Activated B cell treated with CpG ODN at 0.5 μM for 24 hours (primary cell): ENCODE measurements at places on chromosomes 13 and 19. TPM values are rescaled to one million over a fixed set of nuclear protein-coding genes. Genes with fewer than 3 reads are reported as not detected.

DNA sequence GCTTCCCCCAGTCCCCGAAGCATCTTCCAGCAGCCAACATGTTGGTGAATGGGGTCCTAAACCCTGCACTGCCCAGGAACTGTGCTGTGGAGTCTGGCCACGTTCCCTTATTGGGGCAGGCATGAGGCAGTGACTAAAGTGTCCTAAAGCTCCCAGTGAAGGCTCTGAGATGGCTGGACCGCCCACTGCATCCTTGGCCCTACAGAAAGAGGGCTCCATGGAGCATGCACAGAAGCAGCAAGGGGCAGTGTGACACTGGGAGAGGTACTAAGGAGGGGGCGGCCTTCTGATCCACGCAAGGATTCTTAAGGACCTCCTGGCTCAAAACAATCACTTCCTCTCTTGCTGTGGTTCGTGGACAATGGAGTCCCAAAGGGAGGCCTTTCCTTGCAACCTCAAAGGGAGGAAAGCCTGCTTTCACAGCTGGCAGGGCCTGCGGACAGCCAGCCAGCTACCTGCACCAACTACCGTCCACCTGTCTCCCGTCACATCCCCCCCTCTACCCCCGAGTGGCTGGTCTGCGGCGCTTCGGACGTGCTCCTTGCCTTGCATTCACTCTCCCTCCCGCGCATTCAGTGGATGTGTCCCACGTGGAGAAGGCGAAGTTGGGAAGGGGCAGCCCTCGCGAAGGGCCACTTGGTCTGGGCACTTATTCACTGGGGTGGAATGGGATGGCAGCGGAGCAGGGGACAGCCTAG is 63.9 kb upstream of the STARD13 start:
- no peak for DNase-seq

DNA sequence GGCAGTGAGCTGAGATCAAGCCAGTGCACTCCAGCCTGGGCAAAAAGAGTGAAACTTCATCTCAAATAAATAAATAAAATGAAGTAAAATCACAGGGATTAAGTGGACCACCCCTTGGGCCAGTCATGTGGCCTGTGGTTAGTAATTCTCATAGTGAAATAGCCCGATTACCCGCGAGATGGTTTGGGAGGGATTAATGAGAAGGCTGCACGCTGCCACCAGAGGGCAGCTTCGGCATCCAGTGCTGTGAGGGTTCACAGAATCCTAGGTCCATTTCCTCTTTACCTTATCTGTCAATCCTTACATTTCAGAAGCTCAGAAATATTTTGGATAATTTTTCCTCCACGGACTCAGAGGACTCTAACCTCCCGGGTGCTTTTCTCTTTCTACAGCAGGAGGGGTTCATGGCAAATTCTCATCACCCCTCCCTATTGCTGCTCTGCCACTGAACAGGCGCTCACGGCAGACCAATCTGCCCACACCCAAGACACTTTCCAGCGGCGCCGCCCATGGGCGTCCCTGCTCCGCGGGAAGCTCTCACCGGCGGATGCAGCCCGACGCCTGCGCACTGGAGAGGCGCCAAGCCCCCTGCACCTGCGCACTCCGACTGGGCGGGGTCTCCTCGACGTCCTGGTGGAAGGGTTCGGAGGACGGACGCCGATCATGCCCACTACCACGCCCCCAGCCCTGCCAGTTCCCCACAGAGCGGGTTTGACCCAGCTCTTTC is 11.0 kb downstream of the ZNF835 start:
- no peak for DNase-seq

DNA sequence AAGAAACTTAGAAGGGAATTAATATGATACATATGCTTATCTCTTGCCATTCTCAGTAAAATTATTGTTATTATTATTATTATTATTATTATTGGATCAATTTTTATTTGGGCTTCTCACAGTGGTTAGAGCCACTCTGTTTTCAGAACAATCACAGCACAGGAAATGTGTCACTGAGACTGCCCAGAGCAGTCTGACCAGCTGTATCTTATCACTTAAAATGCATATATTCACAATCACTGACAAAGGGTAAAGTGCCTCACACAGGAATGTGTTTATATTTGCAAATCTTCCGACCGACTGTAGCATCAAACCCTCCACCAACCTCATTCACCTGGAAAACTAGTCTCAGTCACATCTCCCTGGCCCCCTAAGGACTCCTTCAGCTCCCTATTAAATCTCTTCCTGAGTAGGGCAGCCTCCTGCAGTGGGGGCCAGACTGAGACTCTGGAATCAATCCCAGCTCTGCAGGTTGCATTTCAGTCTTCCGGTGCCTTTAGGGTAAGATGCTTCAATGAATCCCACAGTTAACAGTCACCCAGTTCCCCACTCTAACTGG is 738.3 kb upstream of the SLITRK5 start:
- DNase-seq = no peak

DNA sequence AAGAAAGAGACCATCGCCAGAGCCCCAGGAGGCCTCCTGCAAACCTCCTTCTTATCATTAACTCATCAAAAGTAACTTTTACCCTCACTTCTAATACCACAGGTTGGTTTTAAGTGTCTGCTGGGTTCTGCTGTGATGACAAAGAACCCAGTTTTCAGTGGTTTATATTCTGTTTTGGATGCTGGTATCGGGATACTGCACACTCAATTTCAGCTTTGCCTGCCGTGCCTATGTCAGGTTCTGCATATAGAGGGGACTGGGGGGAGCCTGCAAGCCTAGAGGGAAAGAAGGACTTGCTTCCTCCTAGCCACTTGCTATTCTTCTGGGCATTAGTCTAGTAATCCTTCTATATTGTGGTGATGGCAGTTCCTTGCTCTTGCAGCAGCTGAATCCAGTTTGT is 242.4 kb downstream of the KCNRG start:
- DNase-seq = no peak

GRCh38 chr13:112252804-112253590 is 123.2 kb upstream of the SPACA7 start:
- no peak for DNase-seq

- DNase-seq = no peak
Observed at GRCh38 chr19:31270897-31271296, 78.3 kb downstream of the TSHZ3 start.

DNA sequence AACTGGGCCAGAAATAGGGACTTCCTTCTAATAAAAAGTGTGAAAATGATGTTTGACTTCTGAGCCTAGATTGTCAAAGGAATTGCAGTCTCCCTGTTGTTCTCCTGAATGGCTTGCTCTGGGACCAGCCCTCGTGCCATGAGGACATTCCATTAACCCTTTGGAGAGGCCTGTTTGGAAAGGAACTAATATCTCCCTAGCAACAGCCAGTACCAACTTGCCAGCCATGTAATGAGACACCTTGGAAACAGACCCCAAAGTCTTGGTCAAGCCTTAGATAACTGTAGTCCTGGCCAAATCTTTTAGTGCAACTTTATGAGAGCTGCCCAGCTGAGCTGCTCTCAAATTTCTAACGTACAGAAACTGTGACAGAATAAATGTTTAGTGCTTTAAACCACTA is 8.2 kb upstream of the SIAH3 start:
- no peak for DNase-seq

GRCh38 chr19:1455336-1456120 is 5.6 kb downstream of the APC2 start:
- no peak for DNase-seq

- no peak for DNase-seq
Observed at GRCh38 chr19:47832723-47833122, 11.0 kb downstream of the CRX start.

DNA sequence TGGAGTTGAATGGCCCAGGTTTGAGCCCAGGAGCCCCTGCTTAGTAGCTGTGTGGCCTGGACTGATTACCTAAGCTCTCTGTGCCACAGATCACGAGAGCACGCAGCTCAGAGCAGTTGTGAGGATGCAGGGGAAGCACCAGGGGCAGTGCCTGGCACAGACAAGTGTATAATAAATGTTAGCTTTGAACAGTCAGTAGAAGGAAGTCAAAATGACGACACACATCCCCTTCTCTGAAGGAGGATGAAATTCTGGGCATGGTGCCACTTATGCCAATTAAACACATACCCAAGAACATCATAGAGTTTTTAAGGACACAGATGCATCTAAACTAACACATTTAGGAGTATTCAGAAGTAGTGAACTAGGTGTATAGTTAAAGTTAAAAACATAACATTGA is 24.9 kb upstream of the SIGLEC11 start:
- DNase-seq = no peak

DNA sequence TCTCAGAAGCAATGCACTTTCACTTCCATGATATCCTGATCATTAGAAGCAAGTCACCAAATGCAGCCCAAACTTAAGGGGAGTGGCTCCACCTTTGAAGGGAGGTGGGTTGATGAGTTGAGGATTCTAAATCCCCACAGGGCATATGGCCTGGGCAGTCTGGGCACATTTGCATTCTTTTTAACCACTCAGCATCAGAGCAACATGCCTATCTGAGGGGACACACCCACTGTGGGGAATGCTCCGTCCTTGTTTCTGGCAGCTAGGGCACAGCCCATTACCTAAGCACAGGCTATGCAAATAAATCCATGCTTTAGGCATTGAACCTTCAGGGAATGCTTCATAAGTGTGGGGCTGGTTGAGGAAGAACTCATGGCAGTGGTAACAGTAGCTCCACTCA is 12.3 kb upstream of the SACS start:
- no peak for DNase-seq

GRCh38 chr13:100859861-100860260 is 185.3 kb upstream of the TMTC4 start:
- DNase-seq = no peak

DNA sequence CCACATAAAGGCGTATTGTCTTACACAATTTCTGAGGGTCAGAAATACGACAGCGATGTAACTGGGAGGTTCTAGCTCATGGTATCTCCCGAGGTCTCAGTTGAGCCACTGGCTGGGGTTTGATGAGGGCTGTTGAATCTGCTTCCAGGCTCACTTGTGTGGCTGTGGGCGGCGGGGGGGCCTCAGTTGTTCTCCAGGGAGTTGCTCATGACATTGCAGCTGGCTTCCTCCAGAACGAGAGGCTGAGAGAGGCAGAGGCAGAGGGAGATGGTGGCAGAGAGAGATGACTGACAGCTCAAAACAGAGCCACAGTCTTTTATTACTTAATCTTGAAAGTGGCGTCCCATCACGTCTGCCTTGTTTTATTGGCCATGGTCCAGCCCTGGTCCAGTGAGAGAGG is 6.2 kb upstream of the NLRP5 start:
- DNase-seq = no peak

DNA sequence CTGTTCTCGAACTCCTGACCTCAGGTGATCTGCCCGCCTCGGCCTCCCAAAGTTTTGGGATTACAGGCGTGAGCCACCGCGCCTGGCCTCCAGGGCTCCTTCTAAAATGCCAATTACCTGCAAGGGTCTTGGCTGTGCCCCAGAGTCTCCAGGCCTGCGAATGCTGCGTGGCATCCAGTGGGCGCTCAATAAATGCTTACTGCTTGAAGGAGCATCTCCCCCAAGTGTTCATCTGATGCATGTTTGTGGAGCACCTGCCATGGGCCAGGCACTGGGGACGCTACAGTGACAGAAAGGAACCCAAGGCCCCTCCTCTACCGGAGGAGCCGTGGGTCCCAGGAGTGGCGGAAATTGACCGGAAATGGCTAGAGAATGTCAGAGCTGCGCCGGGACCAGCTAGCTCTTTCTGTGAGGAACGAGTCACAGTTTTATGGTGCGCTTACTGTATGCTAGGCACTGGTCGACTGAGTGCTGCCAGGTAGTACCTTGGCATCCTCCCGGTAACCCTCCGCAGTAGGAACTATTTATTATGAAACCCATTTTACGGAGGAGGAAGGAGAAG is 14.2 kb downstream of the ANKRD24 start:
- no peak for DNase-seq

DNA sequence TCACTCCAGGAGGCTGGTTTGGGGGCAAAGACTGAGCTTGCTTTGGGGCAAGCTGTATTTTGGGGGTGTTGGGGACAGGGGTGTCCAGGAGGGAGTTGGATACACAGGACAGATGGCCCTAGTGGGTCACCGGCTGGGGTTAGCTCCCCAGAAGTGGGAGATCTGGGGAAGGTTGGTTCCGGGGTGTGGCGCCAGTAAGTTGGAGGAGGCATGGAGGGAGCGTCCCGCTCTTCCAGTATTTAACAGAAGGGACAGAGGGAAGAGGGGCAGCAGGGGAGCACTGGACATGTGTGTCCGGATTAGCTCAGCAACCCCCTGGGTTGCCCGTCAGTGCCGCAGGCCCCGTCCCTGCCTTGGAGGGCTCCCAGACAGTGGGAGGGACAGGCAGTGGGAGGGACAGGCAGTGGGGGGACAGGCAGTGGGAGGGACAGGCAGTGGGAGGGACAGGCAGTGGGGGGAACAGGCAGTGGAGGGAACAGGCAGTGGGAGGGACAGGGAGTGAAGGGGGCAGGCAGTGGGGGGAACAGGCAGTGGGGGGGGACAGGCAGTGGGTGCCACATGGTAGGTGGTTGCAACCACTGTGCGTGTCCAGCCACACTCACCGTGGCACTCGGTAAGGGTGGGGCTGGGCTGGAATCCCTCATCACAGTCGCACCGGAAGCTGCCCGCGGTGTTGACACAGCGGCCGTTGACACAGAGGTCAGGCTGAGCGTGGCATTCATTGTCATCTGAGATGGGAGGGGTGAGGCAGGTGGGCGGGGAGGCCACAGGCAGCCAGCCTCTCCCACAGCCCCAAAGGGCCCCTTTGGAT is 33.2 kb downstream of the CCL25 start:
- no peak for DNase-seq

DNA sequence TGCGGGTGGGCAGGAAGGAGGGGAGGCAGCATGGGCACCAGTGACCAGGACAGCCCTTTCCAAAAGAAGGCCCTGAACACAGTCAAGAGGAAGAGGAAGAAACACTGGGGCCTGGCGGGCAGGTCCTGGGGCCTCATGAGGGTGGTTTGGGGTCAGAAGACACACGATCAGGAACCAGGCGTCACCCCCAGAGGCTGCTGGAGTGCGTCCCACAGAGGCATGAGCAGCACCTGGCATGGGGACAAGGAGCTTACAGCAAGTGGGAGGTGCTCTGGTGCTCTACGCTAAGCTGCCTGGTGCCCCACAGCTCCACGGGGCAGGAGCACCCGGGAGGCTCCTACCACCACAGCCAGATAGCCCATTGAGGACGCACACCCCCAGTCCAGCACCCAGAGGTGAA is 20.0 kb downstream of the ELL start:
- DNase-seq = no peak

GRCh38 chr19:38221919-38222830 is 1.8 kb downstream of the DPF1 start:
- no peak for DNase-seq

JSRP1 gene
- total RNA-seq = 0.31 and 0.54 TPM in 2 replicates

TSSK6 gene
- 4.0 and 4.3 TPM in 2 replicates for total RNA-seq

ACTL9 gene
- not detected in 2 replicates for total RNA-seq

SMG9 gene
- total RNA-seq = 91.2 and 105 TPM in 2 replicates

SLC17A7 gene
- total RNA-seq = 0.15 and 0.55 TPM in 2 replicates

BEST2 gene
- not detected in 2 replicates for total RNA-seq

CEACAM8 gene
- not detected in 2 replicates for total RNA-seq

KLK15 gene
- total RNA-seq = not detected in 2 replicates

OR7A5 gene
- not detected in 2 replicates for total RNA-seq

STAP2 gene
- 1.1 and 1.3 TPM in 2 replicates for total RNA-seq

ZNF728 gene
- not detected in 2 replicates for total RNA-seq

CCDC8 gene
- total RNA-seq = not detected in 2 replicates

LILRB2 gene
- 7.6 and 7.9 TPM in 2 replicates for total RNA-seq

GTF3A gene
- total RNA-seq = 119 and 134 TPM in 2 replicates

MAN2B1 gene
- 251 and 291 TPM in 2 replicates for total RNA-seq
